ENCODE measurements at places on chromosomes 5 and 9.

DNA sequence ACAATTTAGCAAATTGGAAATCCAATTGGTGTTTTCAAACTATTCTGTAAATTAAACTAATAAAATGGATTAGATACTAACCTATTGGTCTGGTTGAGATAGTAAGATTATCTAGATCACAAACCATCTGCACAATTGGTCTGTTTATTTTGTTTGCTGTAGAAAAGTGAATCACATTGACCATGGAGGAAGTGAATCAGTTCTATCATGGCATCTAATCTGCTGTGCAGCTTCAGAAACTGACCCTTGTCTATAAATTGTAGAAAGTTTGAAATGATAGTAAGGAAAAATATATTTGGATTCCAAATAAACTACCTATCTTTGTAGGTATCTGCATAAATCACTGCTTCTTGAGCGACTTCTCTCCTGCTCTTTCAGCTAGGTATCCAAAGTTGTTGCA is 1865.4 kb downstream of the MAT2B start:
- DNase-seq, result no peak

DNA sequence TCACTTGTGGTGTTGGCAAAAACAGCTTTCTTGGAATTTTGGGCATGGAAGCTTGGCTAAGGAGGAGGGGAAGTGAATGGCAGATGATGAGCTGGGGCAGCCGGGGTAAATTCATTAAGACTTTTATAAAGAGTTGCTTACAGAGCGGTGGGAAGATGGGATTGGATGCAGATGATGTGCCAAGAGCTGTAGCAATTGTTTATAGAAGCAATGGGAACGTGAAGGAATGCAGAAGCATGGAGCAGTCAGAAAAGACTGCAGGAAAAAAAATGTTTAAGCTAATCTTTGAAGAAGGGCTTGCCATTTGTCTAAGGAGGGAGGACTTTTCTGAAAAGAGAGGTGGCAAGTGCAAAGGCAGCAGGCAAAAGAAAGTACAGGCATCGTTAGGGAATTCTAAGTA is 86.6 kb upstream of the SHISAL2B start:
- DNase-seq, result no peak

- no peak for DNase-seq
Observed at GRCh38 chr5:158868546-158868945, 231.2 kb downstream of the EBF1 start.

- no peak for DNase-seq
Observed at GRCh38 chr5:89190515-89191265, 307.7 kb upstream of the MEF2C start.

DNA sequence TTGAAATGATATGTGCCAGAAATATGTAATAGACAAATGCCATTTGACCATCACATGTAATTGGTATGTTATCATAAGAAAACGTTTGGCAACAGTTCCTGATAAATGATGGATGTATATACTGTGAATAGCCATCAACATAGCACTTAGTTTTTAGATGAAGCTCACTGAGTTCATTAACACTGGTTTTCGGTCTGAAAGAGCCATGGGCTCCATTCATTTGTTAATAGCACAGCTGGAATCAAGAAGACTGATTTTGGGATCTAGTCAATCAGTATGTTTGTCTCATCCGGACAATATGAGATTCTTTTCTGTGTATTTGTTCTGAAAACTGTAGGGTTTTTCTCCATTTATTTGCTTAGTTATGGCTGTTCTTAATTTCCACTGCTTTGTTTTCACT is 413.5 kb upstream of the CLINT1 start:
- no peak for DNase-seq

GRCh38 chr5:366541-367357 is 45.2 kb downstream of the AHRR start:
- no peak for DNase-seq

- DNase-seq, result no peak
Observed at GRCh38 chr9:18492612-18493011, 18.7 kb downstream of the ADAMTSL1 start.

DNA sequence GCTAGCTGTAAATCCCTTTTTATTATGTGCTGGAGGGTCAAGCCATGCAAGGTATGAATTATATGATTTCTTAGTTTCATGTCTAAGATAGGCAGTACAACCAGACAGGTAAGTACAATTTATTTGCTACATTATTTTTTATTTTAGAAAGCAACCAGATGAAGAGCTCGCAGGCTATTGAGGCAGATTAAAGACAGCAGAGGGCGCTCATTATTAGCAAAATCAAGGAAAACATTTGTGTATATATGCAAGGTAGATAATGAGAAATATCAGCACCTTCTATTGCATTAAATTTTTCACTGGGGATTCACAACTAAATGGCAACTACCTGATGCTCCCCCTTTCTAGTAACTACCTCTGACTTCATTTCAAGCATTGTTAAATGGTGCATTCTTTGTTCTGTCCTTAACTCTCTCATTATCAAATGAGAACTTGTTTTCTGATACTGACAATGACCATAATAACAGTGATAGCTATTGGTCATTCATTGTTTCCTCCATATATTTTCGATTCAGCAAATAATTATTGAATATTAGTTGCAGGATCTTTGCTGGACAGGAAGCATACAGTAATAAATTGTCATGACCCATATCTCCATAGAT is 8.6 kb downstream of the SCGB3A2 start:
- no peak for DNase-seq
